Activated CD4-positive, alpha-beta T cell treated with anti-CD3 and anti-CD28 coated beads, Interleukin-2, amount 10 ng/mL, durations not matched to agents 7 days and 5 days (primary cell): ENCODE measurements at places on chromosomes 11 and 22.

GRCh38 chr11:87290304-87290922 lies 252.7 kb downstream of the TMEM135 start:
- DNase-seq = peak; percentile 20

GRCh38 chr11:21810650-21811049 lies 382.2 kb upstream of the ANO5 start:
- DNase-seq = no peak

GRCh38 chr11:10197091-10197490 lies 96.9 kb downstream of the SBF2 start:
- DNase-seq = no peak

DNA sequence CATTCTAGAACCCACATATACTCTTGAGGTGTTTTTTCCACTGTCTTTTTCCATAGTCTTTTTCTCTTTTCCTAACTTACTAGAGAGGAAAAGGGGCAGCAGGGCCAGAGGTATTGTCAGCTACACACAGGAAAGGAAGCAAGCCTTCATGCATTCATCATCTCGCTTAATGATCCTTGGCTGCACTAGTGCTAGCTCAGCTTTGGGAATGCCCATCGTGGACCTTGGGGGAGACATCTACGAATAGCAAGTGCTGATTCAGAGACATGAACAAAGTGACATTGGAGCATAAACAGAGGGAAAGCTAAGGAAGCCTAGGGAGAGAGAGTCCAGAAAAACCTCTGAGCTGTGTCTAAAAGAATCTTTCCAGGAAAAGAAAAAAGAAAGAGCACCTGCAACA lies 466.3 kb upstream of the ARHGAP42 start:
- no peak for DNase-seq

DNA sequence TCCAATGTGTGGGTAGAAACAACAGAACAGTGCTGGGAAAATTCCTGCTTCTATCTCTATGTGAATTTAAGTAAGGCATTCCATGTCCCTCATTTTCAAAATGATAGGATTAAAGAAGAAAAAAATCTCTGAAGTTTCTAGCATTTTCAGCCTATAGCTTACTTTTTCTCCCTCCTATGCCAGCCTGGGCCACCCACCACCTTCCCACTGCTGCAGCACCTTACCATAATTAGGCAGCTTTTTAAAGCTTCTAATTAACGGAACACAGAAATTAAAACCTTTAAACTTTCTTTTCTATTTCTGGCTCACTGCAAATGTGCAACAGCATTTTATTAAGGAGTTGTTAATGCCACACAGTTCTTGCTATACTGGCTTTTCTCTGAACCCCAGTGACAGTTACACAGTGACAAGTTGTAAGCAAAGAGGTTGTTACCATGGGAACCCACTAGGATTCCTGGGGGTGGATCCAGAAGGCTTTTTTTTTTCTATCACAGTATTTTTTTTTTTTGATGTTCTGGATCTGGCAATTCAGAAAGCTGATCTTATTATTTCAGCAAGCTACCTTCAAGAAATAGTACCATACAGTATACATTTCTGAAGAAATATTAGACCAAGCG lies 20.2 kb downstream of the CELF1 start:
- no peak for DNase-seq

- DNase-seq = no peak
These were observed 12.8 kb downstream of the PITPNB start for GRCh38 chr22:27906241-27906640.

DNA sequence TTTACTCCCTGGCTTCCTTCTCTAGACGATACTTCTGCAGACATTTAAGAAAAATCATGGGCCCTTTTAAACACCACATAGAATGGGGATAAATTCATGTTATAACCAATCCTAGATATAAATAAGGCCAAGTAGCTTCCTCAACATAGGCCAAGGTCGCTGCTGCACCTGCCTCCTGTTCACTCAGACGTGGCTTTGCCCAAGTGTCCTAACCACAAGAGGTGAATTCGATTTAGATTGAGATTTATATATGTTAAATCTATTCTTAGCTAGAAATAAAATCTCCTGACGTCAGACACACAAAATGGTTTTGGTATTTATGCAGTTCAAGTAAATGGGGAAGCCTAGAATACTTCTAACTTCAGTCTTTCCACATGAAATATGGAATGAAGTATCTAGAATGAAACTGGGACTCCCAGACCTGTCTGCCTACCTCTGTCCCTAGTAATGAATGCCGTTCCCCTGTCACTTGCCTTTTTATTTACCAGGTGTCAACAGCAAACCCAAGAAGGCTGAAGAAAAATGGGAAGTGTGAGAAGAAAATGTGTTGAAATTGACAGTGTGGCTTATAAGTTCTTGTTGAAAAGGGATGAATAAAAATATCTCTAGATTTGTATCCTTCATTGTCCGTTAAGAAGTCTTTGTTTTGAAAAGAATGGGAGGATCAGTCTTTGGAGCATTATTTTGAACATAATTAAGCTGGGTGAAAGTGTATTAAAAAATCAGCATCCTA lies 131.8 kb downstream of the HIPK3 start:
- no peak for DNase-seq

DNA sequence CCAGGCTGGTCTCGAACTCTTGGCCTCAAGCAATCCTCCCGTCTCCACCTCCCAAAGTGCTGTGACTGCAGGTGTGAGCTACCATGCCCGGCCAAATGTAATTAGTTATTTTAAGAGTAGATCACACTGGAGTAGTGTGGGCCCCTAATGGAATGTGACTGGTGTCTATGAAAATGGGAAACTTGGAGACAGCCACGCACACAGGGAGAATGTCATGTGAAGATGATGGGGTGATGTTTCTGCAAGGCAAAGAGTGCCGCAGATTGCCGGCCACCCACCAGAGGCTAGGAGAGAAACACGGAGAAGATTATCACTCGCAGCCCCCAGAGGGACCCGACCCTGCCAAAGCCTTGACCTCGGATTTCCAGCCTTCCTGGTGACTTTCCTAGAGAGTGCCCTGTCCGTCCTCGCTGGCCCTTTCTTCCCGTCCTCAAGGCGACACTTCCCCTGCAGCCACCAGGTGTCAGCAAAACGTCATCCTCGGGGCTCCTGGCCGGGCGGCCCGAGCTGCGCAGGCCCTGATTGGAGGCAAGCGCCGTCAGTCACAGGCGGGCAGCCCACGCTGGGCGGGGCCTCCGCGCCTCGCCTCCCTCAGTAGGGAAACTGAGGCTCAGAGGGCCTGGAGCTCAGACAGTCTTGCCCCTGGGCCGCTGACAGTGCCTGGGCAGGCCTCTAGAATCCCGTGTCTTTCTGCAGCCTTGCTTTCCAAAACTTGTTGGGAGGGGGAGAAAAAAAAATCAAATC lies 16.3 kb downstream of the CRYBB2 start:
- peak; percentile 80 for DNase-seq

DNA sequence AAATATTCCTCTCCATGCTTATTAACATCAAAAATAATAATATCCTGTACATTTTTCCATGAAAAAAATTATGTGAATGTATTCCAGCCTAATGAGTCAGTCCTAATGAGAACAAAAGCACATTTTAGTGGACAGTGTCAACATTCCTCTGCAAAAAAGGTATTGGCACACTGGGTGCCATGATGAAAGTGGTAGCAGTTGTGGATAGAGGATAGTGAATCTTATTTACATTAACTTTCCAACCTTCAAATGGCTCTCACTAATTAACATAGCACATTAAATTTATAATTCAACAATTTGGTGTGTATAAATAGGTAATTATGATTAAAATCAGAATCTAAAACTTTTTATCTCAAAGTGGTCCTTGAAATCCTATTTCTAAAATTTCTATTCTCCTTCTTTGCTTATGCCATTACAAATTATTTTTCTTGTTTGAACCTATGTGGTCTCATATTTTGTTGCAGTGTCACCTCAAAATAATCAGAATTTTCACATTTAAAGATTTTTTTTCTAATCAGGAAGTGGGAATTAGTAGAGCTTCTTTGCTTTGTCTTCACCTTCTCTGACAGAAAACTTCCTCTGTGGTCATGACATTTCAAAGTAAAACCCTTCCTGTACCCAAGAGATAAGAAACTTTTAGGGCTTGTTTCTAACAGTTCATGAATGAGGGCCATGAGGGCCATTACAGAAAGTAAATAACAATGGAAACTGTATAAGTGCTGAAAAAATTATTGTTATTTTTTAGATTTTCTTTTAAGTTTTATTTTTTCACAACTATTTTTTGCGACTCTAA lies 18.7 kb downstream of the SOX6 start:
- no peak for DNase-seq

GRCh38 chr11:119712459-119713358 lies 16.3 kb downstream of the NECTIN1 start:
- DNase-seq = no peak

- DNase-seq = peak; percentile 28
These were observed 624 bp downstream of the TMEM41B start for GRCh38 chr11:9313648-9314290.

GRCh38 chr11:12785901-12786300 lies 111.7 kb downstream of the TEAD1 start:
- DNase-seq = no peak
